Upper lobe of right lung (tissue), 1 donor: ENCODE measurements at places on chromosomes 12 and 14. TPM values are rescaled to one million over a fixed set of nuclear protein-coding genes. Genes with fewer than 3 reads are reported as not detected.
A peak's percentile ranks its signal among the peaks of the same experiment; 100 is the strongest.

DHRS2 gene
- 0.61 TPM for total RNA-seq

DNA sequence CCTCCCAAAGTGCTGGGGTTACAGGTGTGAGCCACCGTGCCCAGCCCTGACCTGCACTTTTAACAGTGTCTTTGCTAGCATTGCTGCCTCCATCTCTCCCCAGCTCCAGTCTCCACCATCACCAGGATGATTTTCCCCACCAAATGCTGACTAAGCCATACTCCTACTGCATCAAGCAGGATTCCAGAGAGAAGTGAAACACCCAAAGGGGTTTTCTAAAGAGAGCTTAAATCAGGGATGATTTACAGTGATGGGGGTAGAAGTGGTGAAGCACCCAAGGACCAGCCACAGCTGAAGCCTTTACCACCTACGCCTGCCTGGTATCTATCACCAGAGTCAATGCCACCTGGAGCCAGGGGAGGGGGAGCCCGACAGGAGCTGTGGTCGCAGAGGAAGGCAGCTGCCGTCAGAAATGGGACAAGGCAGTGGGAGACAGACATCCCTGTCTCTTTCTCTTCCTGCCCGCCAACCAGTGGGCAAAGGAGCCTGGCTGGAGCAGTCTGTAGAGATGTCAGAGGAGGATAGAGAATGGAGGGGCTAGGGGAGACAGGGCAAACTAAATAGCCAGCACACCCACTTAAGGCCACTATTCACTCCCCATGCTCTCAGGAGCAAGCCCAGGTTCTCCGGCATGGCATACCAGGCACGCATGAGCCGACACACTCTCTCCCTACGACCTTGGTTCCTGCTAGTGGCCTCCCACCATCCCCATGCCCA, 22.4 kb upstream of the CD9 start:
- DNase-seq = peak; percentile 52
- peaks cover 37% of the 10 kb centered on the region for H3K4me1 ChIP-seq
- H3K27ac ChIP-seq = no peak overlapping the region
- H3K36me3 ChIP-seq = no peaks in the 10 kb centered on the region
- no peak overlapping the region for H3K4me3 ChIP-seq
- no peaks in the 10 kb centered on the region for H3K27me3 ChIP-seq

DNA sequence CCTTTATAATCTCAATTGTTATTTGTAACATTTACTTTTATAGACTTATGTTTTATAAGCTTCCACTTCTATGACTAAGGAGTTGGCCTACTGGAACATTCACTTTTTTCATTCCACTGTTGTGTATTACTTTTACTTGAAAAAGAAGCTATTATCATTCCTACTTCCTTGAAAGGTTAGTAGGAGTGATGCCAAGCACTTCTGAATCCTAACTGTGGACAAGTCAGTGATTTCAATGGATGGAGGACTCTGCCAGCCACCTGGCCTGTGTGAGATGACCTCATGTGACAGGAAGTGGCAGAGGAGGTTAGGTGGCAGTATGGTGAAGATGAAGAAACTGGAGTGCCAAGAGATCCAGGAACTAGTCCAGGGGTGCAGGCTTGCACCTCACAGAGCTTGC, 46.0 kb downstream of the TECPR2 start:
- no peak overlapping the region for H3K27ac ChIP-seq
- peaks cover 29% of the 10 kb centered on the region for H3K36me3 ChIP-seq
- DNase-seq = no peak
- H3K4me3 ChIP-seq = no peak overlapping the region
- no peaks in the 10 kb centered on the region for H3K27me3 ChIP-seq

GRCh38 chr14:93047661-93048060, 68.1 kb downstream of the ITPK1 start:
- no peak for DNase-seq
- no peaks in the 10 kb centered on the region for H3K36me3 ChIP-seq
- no peaks in the 10 kb centered on the region for H3K27me3 ChIP-seq
- H3K27ac ChIP-seq = no peak overlapping the region
- no peak overlapping the region for H3K4me3 ChIP-seq

DNA sequence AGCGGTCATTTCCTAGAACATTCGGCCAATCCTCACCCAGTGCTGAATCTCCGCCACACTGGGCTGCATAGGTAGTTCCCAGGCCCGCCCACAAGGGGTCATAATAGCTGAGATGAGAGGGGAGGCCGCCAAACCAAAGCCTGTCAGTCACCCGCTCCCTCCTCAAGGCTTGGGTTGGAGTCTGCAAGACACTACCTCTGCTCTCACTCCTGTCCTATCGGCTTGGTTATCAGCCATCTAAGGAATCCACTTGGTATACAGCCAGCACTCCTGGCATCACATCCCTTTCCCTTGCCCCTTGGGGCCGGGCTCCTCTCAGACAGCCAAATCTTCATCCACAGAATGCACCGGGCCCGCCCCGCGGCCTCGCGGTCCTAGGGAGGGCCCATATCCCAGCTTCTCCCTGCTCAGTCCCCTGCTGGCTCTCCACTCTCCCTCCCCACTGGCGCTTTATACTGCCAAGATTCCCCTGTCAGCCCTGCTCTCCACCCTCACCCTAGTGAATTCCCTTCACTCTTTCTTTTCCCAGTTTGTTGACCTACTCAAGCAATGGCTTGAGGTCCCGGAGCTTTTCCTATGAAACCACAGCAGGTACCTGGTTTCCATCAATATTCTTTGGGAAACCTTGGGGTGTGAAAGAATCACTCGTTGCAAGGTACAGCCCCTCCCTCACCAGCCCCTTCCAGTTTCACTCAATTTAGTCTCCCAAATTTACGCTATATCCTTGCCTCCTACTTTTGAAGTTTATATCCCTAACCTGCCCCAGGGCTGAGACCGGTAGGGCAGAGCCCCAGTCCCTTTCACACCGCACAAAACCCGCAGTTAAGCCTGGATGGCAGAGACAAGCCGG, 1.4 kb downstream of the IFFO1 start:
- H3K27me3 ChIP-seq = no peaks in the 10 kb centered on the region
- H3K4me1 ChIP-seq = peaks cover 50% of the 10 kb centered on the region
- peak overlapping the region; percentile 87 for H3K4me3 ChIP-seq
- H3K36me3 ChIP-seq = peaks cover 26% of the 10 kb centered on the region

- no peaks in the 10 kb centered on the region for H3K36me3 ChIP-seq
- peak within 1 kb of the TSS; percentile 75 for H3K27ac ChIP-seq
- DNase-seq = peak; percentile 83
- no peaks in the 10 kb centered on the region for H3K27me3 ChIP-seq
- peaks cover 57% of the 10 kb centered on the region for H3K4me1 ChIP-seq
Observed at GRCh38 chr12:109115758-109116610, at the start of gene ACACB. ACACB (plus strand) TSS chr12:109116587; CDS start chr12:109139406, 22,819 bp downstream.

GRCh38 chr12:82651489-82651888, 35.2 kb upstream of the TMTC2 start:
- no peak for DNase-seq
- H3K27ac ChIP-seq = no peak overlapping the region
- H3K27me3 ChIP-seq = no peaks in the 10 kb centered on the region
- H3K4me1 ChIP-seq = no peaks in the 10 kb centered on the region
- no peak overlapping the region for H3K4me3 ChIP-seq

GRCh38 chr12:19039515-19039914, 90.0 kb upstream of the PLEKHA5 start:
- no peaks in the 10 kb centered on the region for H3K27me3 ChIP-seq
- no peak overlapping the region for H3K4me3 ChIP-seq
- H3K4me1 ChIP-seq = peaks cover 17% of the 10 kb centered on the region

GRCh38 chr12:97567619-97568110, 105.1 kb downstream of the RMST start:
- peak overlapping the region; percentile 48 for H3K27ac ChIP-seq
- no peaks in the 10 kb centered on the region for H3K4me1 ChIP-seq
